ENCODE measurements at places on chromosomes 2 and 18.

- DNase-seq: no peak
Measured at GRCh38 chr2:60873381-60873780, 8.0 kb upstream of the REL start.

DNA sequence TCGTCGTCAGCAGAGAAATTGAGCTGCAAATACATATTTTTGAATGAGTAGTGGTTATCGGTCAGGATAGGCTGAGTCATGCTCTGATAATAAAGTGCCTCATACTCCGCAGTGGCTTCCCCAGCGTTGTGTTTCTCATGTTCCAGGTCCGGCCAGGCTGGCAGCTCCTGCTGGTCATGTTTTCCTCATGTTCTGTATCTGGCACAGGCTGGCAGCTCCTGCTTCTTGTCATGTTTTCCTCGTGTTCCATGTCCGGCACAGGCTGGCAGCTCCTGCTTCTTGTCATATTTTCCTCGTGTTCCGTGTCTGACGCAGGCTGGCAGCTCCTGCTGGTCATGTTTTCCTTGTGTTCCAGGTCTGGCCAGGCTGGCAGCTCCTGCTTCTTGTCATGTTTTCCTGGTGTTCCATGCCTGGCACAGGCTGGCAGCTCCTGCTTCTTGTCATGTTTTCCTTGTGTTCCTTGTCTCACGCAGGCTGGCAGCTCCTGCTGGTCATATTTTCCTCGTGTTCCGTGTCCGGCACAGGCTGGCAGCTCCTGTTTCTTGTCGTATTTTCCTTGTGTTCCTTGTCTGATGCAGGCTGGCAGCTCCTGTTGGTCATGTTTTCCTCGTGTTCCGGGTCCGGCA, 148.9 kb downstream of the ATP9B start:
- no peak for DNase-seq

DNA sequence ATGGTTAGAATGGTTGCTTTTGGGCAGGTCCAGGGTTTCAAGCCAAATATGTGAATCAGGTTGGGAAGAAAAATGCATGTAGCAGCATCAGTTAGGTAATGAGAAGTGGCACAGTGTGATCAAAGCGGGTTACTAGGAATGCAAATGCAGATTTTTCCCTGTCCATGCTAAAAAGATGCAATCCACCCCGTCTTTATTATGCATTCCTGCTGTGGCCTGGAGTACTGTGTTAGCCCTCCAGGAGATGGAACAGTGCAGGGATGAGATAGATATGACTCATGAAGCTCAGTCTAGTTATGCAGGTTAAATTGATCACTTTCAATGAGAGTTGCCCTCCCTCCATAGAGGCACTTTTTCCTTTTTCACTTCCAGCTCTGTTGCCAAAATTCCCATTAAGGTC, 283.8 kb downstream of the CTNNA2 start:
- DNase-seq: no peak

GRCh38 chr18:11121443-11121849, 27.9 kb downstream of the PIEZO2 start:
- no peak for DNase-seq

- DNase-seq: no peak
Measured at GRCh38 chr2:54528311-54528955, 72.3 kb downstream of the SPTBN1 start.

- DNase-seq: no peak
Measured at GRCh38 chr2:159088906-159089305, 120.5 kb downstream of the TANC1 start.

- no peak for DNase-seq
Measured at GRCh38 chr2:13067508-13067907, 350.8 kb downstream of the TRIB2 start.

DNA sequence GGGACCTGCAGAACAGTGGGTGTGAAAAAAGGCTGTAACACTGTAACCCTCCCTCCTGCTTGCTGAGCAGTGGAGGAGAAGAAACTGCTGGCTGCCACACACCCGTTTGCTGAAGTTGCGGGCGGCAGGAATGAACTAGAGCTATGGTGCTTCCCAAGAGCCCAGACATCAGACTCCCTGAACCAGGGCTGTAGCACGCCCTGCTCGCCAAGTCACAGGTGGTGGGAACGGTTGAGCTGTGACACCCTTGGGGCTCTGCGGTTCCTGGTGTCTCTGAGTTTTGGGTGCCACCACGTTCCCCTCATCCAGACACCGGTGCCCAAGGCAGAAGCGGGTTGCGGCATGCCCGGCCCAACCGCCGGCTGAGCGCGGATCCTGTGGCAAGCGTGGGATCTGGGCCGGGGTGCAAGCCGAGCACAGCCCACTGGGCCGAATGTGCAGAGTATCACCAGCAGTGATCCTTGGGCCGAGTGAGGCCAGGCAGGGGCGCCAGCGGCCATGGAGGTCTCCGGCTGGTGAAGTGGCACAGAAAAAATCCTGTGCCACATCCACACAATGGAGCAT, 15.0 kb upstream of the ADI1 start:
- no peak for DNase-seq

DNA sequence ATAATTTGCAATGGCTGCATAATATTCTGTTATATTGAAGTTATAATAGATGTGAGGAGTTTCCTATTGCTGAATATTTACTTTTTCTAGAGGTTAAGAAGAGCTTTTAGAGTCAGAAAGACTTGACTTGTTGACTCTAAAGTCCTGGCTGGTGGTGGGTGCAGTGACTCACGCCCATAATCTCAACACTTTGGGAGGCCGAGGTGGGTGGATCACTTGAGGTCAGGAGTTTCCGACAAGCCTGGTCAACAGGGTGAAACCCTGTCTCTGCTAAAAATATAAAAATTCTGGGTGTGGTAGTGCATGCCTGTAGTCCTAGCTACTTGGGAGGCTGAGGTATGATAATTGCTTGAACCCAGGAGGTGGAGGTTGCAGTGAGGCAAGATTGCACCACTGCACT, 33.9 kb upstream of the ATIC start:
- no peak for DNase-seq

DNA sequence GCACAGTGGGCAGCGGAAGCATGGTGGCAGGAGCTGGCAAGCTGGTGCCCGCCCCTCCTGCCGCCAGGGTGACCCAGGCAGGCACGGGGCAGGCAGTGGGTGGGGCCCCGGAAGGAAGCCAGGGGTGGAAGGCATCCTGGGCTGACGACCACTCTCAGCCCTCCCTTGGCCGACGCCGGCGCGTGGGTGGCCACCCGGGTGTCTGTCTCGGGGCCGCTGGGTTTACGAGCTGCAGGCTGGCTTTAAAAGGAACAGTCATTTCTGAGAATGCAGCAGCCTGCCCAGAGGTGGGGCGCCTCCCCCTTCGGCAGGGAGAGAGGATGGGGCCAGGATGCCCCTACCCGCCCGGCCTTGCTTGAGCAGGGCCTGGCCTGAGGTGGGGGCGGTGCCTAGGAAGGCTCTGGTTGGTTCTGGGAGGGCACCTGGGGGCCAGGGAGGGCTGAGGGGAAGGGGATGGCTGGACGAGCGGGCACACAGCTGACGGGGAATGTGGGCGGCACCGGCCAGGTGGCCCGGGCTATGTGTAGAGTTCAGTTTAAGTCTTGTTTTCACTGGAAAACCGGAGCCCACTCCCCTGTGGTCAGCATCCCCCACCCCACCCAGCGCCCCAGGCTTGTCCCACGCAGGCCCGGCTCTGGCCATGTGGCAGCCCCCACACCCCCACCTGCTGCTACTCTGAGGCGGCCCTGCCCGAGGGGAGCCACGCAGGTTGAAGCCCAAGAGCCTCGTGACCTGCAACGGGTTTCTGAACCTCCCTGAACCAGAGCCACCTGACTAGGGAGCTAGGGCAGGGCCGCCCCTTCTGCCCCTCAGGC, 6.3 kb downstream of the BOK start:
- no peak for DNase-seq

GRCh38 chr2:111042261-111042660, 78.5 kb upstream of the BCL2L11 start:
- DNase-seq: no peak

GRCh38 chr2:45771261-45771660, 119.8 kb downstream of the PRKCE start:
- DNase-seq: no peak

GRCh38 chr18:70334264-70334663, 45.4 kb downstream of the SOCS6 start:
- DNase-seq: no peak

DNA sequence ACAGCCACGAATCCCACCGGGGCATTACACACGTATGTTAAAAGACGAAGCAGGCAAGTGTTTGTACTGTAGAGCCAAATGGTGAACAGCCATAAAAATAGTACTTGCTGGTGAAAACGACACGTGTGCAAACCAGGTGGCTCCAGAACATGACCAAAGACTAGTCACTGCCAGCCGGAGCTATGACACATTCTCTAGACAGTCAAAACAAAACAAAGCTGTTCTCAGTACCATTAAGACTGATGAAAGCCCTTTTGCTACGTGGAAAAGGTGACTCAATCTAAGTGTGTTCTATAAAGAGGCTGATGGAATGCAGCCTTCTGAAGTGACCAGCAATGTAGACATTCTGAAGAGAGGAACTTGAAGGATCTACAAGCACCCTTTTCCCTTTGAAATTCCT, 367.7 kb upstream of the NETO1 start:
- DNase-seq: peak; percentile 79

DNA sequence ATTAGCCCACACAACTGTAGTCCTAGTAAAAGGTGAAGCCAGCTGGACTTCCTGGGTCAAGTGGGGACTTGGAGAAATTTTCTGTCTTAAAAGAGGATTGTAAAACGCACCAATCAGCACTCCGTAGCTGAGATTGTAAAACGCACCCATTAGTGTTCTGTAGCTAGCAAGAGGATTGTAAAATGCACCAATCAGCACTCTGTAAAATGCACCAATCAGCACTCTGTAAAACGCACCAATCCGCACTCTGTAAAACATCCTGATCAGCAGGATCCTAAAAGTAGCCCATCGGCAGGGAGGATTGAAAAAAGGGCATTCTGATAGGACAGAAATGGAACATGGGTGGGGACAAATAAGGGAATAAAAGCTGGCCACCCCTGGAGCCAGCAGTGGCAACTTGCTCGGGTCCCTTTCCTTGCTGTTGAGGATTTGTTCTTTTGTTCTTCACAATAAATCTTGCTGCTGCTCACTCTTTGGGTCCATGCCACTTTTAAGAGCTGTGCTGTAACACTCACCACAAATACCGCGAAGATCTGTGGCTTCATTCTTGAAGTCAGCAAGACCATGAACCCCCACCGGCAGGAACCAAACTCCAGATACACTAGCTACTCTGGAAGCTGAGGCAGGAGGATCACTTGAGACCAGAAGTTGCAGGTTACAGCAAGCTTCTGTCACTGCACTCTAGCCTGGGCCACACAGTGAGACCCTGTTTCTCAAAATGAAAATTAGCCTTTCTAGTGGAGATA, 102.6 kb downstream of the HS6ST1 start:
- no peak for DNase-seq

- no peak for DNase-seq
Measured at GRCh38 chr2:101012706-101013181, 10.7 kb downstream of the RPL31 start.

Measured in AG04449 (cell line).